ENCODE measurements at places on chromosomes 12 and 14.

DNA sequence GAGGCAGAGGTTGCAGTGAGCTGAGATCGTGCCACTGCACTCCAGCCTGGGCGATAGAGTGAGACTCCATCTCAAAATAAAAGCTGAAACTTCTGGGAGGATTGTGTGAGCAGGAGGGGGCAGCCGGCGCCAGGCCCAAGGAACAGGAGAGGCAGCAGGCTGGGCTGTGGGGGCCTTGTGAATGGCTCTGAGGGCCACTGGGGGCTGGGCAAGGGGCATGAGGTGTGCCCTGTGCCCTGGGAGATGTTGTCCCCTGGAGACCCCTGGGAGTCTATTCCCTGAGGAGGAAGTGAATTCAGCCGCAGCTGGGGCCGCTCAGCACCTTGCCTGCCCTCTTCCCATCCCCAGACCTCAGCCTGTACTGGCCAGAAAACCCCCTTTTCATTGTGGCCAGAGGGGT is 4.9 kb downstream of the LBHD2 start:
- no peak for DNase-seq

DNA sequence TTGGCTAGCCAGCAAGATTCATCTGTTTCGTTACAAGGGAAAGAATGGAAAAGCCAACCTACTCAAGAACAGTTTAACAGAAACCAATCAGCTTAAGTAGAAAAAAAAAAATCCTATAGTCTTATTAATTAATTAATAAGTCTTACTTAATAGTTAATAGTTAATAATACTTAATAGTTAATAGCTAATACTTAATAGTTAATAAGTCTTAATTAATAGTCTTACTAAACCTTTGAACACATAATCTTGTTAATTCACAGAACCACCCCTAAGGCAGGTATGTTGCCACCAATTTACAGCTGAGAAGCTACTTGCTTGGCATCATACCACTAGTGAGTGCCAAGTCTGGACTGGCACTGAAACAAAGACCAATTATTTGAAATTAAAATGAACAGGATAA is 19.9 kb downstream of the MFAP5 start:
- no peak for DNase-seq

GRCh38 chr12:79934281-79935020 is 446 bp downstream of the PPP1R12A start:
- DNase-seq, result peak; percentile 19

DNA sequence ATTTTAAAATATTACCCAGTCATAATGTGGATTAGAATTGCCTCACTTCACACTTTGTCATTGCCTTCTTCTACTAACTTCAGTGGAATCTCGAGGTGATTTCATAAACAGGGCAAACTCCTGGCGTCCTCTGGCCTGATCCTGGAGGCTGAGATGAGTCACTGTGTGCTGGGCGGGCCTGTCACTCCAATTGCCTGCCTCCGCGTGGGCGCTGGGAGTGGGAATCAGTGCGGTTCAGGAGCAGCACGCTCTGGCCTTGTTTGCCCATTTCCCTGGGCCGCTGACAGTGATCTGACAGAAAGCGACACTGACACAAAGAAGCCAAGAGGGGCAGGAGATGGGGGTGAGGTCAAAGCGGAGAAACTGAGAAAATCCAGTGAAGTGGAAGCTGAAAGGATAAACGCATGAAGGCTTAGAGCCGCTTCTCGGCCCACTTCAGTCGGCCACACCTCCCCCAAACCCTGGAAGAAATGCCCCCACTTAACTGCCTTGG is 29.7 kb downstream of the LGR5 start:
- DNase-seq, result no peak

DNA sequence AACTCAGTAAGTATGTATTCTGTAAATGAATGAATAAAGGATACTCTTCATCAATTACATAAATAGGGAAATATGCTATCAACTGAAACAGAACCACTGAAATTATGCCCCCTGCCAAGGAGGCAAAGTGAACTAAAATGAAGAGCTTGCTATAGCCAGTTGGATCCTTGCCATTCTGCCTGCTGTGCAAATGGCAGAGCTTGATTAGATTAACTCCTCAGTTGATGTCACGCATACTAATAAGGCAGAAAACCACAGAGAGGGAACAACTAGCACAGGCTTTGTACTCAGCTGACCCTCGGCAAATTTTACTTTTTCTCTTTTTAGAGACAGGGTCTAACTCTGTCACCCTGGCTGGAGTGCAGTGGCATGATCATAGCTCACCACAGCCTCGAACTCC is 36.7 kb upstream of the FERMT2 start:
- no peak for DNase-seq

- DNase-seq, result no peak
These were observed 46.4 kb upstream of the BMP4 start for GRCh38 chr14:54003064-54003463.

- no peak for DNase-seq
These were observed 75.5 kb downstream of the SLC8A3 start for GRCh38 chr14:70113211-70113610.

DNA sequence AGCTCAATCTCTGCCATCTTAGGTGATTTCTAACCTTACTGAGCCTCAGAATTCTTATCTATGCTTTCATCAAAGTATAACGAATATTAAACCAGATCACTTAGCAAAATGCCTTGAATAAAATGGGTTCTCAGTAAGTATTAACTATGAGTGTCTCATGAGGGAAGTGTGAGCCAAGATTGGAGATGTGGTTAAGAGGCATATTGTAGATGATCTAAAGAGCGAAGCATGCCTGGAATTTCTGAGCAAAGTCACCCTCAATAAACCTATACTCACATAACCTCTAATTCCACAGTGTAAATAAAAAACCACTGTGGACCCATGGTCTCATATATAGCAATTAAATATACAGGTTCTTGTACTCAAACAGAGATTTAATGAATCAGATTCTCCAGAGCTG is 193.1 kb upstream of the FSCB start:
- DNase-seq, result no peak

DNA sequence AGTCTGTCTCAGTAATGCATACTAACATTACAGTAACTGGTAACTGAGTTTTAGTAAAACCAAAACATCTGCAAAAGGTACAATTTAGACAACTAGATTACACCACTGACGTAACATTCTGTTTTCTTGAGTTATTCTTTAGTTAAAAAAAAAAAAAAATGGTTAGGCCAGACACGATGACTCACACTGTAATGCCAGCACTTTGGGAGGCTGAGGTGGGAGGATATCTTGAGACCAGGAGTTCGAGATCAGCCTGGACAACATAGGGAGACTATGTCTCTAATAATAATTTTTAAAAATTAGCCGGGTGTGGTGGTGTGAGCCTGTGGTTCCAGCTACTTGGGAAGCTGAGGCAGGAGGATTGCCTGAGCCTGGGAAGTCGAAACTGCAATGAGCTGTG is 34.1 kb downstream of the AP5M1 start:
- DNase-seq, result no peak

DNA sequence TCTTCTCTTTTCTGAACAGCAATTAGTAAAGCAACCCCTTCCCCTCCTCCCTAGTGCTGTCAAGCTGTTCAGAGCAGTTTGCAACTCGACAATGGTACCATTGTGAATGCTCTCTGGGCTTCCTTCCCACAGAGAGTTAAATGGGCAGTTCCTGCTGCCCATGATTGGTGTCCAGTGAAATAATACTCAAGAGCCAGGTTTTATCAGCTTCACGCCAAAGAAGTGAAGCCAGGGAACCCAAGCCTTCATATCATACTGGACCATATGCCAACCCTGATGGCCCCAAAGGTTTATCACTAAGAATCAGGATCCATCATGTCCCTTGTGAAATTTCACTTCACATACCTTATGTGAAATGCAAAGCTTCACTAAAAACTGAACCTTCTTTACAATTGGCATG is 24.7 kb downstream of the INSM2 start:
- no peak for DNase-seq

- no peak for DNase-seq
These were observed 130.3 kb downstream of the NDUFA12 start for GRCh38 chr12:94872971-94873733.

DNA sequence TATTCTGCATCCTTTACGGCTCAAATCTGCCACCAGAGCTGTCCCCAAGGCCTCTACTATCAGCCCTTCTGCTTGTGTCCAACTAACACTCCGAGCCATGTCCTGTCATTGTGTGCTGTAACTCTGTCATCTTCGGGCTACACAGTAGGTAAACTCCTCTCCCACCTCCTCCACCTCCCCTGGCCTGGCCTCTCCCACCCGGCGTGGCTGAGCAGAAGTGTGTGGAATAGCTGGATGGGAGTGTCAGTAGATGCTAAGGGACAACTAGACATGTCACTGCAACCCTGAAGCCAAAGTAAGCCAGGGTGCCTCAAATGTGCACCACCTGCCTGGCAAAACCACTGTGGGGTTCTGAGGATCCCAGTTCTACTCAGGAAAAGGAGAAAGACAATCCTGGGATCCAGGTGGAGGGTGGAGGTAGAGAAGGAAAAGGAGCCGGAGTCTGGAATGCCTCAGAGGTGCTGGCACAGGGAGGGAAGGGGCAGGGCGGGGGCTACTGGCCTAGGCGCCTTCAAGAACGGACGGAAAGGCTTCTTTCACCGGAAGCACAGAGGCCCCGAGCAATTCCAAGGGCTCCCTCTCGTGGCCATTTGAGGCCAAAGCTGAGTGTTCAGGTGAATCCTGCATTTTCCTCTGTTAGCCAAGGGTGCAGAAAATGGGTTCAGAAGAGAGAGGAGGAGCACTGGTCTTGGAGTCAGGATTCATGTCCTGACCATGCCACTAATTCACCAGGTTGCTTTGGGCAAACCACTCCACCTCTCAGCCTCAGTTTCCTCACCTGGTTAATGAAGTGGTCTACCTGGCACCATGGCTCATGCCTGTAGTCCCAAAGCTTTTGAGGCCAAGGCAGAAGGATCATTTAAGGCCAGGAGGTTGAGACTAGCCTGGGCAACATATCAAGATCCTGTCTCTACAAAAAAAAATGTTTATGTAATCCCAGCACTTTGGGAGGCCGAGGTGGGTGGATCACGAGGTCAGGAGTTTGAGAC is 20.5 kb upstream of the FAM181A start:
- DNase-seq, result peak; percentile 22

DNA sequence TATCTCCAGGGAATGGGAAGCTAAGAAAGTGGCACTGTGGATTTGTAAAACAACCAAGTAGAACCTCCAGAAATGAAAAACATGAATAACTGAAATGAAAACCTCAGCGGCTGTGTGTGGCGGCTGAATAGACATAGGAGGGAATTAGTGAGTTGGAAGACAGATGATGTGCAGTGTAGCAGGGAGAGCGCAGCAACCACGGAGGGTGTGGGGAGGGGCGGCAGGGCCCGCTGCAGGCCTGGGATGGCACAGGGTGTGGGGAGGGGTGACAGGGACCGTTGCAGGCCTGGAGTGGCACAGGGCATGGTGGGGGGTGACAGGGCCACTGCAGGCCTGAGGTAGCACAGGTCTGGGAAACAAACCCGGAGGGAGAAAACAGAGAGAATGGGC is 51.1 kb downstream of the BEGAIN start:
- no peak for DNase-seq

DNA sequence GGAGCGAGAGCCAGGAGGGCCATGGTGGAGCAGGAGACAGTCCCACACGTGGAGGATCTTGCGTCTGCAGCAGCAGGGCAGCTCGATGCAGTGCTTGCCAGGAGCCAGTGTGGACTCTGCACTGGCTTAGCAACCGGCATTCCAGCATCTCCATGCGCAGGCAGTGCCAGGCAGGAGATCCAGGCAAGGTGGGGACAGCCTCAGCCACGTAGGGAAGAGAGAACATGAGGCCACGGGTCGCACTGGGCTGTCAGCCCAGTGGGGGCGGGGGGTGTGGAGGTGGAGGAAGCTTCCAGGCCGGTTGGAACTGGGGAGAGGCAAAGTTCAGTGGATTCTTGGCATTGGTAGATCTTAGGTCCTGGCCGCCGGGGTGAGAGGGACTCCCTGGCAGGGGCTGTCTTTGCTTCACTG is 121.0 kb upstream of the EVL start:
- DNase-seq, result no peak

DNA sequence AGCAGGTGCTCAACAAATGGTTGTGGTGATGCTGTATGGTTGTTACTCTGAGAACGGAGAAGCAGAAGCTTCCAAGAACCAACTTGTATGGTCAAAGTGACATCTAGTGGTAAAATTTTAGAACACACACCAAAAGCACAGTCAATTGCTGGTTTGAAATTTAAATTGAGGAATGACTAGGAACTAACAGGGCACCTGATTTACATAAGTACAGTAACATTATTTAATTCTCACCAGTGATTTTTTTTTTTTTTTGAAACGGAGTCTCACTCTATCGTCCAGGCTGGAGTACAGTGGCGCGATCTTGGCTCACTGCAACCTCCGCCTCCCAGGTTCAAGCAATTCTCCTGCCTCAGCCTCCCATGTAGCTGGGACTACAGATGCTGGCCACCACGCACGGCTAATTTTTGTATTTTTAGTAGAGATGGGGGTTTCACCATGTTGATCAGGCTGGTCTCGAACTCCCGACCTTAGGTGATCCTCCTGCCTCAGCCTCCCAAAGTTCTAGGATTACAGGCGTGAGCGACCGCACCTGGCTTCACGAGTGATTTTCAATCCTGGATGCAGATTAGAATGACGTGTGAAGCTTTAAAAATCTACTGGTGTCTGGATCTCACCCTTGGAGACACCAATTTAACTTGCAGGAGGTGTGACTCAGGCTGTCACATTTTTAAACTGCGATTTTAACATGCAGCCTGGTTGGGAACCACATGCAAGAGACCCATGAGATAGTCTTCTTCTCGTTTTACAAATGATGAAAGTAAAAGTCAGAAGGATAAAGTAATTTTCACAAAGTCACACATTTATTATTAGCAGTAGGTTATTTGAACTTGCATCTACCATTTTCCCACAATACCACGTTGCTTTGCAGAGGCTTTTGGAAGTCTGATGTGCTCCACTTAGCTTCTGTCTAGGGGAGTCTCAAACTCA is 14.1 kb upstream of the NUMB start:
- DNase-seq, result no peak

GRCh38 chr14:29937116-29937515 is 9.5 kb upstream of the PRKD1 start:
- no peak for DNase-seq

DNA sequence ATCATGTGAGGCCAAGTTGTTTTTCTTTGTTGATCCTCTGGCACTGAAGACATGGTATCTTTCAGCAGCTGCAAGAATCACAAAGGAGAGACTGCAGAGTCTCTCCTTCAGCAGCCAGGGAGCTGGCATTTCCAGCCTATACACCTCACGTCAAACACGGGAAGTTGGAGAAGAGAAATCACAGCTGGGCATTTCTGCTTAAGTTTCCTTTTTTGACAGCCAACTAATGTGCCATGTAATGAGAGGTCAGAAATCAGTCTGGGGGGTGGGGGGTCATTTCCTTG is 28.3 kb downstream of the PHLDA1 start:
- no peak for DNase-seq

- DNase-seq, result no peak
These were observed 74.2 kb upstream of the PYGL start for GRCh38 chr14:51018521-51018920.

DNA sequence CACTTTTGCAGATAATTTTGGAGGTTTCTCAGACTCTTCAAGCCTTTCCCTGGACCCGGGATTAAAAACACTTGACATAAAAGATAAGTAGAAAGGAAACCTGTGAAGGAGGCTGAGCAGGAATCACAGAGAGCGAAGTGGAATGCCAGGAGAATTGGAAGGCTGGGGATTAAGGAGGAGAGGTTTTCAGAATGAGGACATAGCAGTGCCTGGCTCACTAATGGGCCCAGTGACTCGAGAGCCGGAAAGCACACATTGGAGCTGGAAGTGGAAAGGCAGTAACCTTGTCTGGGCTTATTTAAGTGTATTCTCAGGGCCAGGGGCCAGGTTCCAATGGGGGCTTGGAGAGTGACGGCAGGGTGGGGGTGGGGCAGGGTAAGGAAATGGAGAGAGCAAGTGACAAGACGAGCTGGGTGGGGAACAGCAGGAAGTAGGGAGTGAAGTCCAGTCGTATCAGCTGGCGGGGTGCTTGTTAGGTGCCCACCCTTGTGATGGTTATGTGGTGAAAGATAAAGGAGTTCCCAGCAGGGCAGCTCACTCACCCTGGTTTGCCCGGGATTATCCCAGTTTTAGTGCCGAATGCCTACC is 13.1 kb downstream of the EVL start:
- DNase-seq, result no peak

Data from stimulated activated CD8-positive, alpha-beta memory T cell treated with anti-CD3 and anti-CD28 coated beads, Interleukin-7, amount 100 ng/mL, for 4 hours (primary cell).